Retinal pigment epithelial cell (primary cell): ENCODE measurements at places on chromosomes 12 and 14.
A peak's percentile ranks its signal among the peaks of the same experiment; 100 is the strongest.

DNA sequence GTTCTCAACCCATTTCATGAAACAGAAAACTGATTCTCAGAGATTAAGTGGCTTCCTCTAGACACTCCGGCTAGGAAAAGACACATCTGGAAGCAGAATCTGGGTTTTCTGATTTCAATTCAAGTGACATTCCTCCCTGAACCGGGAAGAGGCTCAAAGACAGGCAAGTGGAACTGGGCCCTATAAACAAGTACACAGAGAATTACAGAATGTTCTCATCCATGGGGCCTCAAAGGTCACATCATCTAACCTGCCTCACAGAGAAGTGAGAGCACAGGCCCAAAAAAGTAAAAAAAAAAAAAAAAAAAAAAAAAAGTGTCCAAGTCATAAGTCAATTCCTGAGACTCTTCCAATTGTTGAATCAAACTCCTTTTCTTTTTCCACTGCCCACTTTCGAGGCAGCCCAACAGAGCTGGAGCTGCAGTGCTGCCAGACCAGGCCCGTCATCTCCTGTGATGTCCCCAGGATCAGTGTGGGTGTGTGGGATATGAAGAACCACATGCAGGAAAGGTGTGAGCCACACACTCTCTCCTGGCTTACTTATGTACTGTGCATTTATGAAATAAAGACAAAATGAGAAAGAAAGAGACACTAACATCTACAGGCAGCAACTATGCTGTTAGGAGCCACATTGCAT lies 2.8 kb upstream of the KRT1 start:
- DNase-seq, result no peak

- no peak for DNase-seq
These were observed 123.7 kb downstream of the DAD1 start for GRCh38 chr14:22465201-22465840.

DNA sequence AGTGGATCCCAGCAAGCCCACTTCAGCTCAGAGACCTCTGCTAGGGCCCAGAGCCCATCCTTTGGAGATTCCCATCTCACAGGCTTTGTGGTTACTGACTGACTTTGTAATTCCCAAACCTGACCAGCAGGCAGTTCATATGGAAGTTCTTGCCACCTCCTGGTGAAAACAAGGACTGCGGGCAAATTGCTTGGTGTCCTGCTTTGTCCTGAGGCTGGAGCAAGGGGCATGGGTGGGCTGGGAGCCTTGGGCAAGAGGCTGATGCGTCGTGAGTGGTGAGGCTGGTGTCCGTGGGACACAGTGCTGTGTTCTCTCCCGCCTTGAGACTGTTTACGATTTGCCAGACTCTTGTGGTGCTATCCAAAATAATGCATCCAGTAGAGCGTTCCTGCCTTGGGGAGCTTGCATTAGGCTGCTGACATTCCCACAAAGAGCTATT lies 91.0 kb downstream of the LRRC74A start:
- peak; percentile 48 for DNase-seq

DNA sequence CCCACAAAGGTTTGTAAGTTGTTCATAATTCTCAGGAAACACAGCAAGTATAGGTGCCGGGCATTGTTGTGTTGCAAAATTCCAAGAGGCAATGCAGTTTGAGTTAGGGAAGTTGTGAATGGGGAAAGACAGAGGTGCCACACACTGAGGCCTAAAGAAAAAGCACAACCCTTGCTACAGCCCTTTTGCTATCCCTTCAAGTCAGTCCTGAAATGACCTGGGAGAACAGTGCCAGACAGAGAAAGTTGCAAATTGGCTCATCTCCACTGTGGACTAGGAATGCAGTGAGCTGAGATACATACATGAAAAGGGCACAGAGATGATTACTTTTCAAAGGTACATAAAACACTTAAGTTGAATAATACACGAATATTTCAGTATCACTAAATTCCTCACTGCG lies 213.3 kb upstream of the TMTC1 start:
- no peak for DNase-seq

DNA sequence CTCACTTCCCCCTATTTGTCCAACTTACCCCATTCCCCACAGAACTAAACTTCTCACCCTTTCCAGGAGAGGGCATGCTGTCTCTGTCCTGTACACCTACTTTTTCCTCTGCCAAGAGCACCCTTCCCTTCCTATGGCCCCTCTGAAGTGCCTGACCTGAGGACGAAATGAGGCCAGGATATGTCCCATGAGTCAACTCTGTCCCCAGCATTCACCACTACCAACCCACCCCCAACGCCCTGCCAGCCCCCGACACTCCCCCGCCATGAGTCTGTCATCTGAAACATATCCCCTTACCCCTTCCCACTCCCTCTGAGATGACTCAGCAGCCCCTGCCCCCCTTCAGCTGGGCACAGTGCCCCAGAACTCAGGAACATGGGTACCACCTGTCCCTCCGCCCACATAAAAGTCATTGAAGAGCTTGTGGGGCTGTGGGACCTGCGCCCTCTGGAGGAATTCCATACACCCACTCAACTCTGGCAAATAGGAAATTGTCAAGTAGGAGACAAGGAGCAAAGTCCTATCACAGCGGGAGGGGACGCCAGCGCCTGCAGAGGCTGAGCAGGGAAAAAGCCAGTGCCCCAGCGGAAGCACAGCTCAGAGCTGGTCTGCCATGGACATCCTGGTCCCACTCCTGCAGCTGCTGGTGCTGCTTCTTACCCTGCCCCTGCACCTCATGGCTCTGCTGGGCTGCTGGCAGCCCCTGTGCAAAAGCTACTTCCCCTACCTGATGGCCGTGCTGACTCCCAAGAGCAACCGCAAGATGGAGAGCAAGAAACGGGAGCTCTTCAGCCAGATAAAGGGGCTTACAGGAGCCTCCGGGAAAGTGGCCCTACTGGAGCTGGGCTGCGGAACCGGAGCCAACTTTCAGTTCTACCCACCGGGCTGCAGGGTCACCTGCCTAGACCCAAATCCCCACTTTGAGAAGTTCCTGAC lies 26.3 kb downstream of the ITGA7 start:
- peak; percentile 55 for DNase-seq

DNA sequence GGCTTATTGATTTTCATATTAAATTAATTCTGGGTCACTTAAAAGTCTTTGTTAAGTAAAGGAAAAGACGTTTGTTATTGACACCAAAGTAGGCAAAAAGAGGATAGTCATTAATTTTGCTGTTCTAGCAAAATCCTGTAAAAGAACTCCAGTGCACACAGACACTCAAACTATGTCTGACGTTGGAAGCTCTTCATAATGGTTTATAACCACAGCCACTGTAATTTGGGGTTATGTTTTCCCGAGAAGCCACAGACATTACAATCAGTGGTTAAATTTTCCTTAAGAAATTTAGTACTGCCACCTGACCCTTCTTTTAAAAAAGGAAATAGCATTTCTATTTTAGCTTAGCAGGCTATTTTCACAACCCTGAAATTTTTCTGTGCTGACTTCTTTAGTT lies 267.5 kb downstream of the CCDC91 start:
- no peak for DNase-seq

DNA sequence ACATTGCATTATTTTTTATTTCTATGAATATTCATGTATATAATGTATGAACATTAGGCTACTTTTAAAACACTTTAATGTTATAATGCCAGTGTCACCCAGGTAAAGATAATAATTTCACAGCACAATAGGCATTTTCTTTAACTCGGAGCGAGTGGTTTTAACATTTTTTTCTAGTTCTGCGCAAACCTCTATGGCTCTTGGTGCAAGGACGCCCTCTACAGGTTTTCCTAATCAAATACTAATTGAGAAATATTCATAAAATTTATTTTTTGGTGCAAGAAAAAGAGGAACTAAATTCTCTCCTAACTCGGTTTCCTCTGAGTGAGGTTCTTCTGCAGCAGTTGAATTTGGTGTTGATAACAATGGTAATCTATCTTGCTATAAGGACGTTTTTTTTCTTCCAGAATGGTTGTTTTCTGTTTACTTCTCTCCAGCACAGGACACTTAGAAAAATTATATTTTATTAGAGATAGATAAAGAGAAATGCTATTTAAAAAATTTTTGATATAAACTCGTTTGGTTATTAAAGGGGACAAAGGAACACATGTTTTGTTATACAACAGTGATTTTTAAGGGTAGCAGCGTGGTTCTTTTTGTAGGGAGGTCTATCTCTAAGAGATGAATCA lies 2.4 kb upstream of the WIF1 start:
- no peak for DNase-seq

DNA sequence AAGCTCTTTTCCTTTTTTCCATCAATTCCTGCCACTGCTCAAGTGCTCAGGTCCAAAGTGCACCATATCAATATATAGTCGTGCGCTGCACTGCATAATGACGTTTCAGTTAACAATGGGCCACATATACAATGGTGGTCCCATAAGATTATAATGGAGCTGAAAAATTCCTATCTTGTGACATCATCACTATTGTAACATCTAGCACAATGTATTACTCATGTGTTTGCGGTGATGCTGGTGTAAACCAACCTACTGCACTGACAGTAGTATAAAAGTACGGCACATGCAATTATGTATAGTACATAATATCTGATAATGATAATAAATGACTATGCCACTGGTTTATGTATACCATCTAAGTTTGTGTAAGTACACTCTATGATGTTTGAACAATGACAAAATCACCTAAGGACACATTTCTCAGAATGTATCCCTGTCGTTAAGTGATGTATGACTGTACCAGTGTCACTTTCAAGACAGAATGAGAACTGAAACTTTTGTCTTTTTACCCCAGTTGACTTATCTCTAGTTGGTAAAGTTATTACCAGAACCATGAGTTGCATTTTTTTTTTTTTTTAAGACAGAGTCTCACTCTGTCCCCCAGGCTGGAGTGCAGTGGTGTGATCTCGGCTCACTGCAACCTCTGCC lies 53.7 kb upstream of the INSM2 start:
- no peak for DNase-seq

DNA sequence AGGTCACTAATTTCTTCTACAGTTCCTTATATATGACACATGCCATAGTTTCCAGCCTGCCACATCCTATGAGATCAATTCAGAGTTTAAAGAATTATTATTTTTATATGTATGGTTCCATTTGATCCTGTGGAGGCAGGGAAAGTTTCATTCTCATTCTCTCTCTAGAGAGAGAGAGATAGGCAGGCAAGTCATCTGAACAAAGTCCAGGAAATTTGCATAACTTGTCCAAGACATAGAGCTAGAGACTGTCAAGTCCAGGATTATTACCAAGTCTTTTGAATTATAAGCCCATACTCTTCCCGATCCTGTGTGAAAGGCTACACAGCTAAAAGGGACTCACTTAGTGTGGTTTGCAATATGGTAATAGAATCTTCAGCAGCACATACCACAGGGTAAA lies 215.3 kb downstream of the SSPN start:
- DNase-seq, result no peak

DNA sequence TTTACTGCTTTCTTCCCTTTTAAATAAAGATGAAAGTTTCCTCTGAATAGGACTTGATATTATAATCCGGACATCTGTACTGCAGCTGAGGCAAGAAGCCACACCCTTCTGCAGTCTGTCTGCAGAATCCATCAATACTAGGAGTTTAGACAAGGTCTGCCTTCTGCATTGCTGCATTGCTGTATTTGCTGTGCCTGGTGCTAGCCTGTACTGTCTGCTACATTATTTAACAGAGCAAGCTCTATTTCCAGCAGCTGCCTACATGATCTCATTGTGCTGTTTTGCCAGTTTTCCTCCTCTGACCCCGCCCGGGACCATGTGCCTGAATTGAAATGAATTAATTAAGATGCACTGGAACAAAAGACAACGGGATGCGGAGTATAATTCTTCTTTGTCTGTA lies 1.7 kb downstream of the TUBA1A start:
- DNase-seq, result peak; percentile 40

DNA sequence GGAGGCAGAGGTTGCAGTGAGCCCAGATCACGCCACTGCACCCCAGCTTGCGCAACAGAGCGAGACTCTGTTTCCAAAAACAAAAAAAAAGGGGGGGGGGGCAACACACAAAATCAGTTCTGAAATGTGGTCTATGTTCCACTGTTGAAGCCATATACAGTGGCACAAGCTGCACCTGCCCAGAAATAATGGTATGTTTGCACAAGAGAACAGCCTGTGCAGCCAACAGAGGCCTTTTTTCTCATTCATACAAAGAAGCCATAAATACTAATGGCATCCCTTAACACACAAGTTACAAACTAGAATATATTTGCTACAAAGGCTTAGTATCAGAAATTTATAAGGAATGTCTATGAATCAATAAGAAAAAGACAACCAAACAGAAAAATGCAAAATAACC lies 37.1 kb downstream of the ITPR2 start:
- no peak for DNase-seq

DNA sequence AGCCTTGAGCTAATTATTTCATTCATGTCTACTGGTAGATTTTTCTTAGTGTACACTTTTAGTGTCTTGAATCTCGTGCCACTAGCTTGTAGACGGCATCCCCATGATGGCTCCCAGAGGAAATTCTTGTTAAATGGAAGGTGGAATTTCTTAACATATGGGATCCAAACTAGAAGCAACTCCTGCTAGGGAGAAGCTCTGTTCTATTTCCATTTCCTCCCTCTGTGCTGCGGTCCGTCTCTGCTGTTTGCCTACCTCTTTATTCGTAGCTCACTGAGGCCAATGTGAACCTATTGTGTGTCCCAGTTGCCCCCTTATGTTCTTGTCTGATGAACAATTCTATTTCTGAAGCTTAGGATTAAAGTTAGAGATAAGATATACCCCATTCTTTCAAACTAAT lies 588 bp downstream of the PIK3C2G start:
- DNase-seq, result no peak

DNA sequence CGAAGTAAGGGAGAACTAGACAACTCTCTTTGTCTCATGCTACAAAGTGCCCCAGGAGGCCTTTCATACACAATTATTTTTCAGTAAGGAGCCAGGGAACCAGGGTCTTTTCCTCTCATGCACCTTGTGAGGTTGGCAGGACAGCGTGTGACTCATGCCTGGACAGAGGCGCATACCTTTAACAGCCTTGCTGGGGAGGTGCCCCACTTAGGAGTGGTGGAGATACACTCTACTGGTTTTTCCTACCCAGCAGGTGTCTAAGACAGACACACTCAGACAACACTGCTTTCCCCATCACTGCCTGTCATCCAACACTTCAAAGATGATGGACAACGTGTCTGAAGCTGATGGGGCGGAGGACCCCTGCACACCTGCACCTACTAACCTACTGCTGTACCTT lies 49.1 kb downstream of the B4GALNT3 start:
- DNase-seq, result no peak

GRCh38 chr12:123621619-123622530 lies 11.6 kb downstream of the EIF2B1 start:
- no peak for DNase-seq
